ENCODE measurements at places on chromosomes 7 and 10.

DNA sequence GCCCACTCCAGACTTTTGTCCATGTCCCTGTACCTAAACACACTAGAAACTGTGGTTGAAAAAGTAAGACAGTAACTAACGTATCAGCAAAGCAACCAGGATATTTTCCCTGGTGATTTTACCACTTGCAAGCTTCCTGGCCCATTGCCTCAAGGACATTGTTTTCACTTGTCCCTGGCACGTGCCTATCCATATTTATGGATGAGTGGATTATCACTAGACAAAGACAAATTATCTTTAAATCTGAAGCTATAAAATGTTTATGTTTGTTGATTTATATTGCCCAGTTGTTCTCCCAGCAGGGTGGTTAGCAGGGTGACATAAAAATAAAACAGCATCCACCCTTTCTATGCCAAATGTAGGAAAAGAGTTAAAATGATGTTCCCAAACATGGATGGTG lies 93.2 kb upstream of the STEAP1 start:
- DNase-seq = no peak

DNA sequence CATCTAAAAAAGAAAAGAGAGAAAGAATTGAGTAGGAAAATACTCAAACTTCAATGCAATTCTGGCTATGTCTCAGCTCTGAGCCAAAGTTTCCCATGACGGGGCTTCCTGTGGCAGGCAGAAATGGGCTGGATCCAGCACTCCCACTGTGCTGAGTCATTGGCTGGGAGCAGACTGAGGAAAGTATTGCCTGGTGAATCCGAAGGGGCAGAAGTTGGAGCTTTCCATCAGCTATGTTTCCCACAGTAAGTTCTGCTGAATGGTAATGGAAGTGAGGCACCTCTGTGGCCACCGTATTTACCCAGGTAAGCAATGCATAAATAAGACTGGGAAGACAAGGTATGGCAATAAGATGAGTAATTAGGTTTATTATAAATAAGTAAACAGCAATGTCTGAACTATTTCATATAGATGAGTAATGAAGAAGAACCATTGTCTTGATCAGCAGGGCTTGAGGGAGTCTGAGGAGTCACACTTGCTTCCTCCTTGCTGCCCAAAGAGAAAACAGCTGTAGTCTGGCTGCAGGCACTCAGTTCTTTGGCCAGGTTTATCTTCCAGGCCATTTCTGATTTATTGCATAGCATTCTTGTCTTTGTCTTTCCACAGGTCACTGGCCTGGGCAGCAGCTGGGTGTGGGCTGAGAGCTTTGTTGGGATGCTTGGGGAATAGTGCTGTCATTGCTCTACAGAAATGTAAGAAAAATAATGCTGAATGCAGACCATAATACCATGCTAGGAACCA lies 255.3 kb downstream of the DNAJB9 start:
- no peak for DNase-seq

- no peak for DNase-seq
Observed at GRCh38 chr7:11077816-11078215, 104.1 kb downstream of the PHF14 start.

- DNase-seq = no peak
Observed at GRCh38 chr7:132009778-132010177, 453.4 kb upstream of the PODXL start.

GRCh38 chr10:93916257-93917063 lies 22.7 kb downstream of the SLC35G1 start:
- no peak for DNase-seq

DNA sequence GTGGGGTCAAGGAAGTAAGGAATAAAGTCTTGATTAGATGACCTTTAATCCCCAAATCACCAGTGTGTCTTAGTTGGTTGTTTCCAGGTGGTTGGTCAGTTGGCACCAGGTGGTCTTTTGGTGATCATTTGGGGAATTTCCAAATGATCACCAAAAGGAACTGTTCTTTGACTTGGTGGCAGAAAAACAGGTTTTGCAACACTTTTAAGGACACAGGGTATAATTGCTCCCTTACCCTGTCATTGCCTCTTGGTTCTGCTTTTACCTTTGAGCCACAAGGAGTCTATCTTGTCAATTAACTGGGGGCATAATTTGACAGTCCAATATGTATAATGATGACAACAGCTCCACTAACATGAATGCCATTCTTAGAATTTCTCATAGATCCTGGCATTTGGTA lies 104.2 kb downstream of the ADK start:
- no peak for DNase-seq

GRCh38 chr7:136009488-136010079 lies 32.4 kb upstream of the MTPN start:
- no peak for DNase-seq

DNA sequence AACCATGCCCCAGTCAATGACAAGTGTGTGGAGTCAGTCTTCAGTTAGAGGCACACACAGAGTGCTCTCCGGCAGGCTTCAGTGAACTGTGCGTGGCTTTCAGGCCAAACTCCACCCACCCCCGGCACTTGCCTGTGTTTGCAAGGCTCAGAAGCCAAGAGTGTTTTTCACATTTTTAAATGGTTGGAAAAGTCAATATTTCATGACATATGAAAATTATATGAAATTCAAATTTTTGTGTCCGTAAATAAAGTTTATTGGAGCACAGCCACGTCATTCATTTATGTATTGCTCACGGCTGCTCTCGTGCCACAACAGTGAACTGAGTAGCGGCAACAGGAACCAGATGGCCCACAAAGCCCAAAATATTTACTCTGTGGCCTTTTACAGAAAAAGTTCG lies 104.7 kb downstream of the SFMBT2 start:
- no peak for DNase-seq

GRCh38 chr10:18109341-18109870 lies 30.8 kb upstream of the CACNB2 start:
- no peak for DNase-seq

DNA sequence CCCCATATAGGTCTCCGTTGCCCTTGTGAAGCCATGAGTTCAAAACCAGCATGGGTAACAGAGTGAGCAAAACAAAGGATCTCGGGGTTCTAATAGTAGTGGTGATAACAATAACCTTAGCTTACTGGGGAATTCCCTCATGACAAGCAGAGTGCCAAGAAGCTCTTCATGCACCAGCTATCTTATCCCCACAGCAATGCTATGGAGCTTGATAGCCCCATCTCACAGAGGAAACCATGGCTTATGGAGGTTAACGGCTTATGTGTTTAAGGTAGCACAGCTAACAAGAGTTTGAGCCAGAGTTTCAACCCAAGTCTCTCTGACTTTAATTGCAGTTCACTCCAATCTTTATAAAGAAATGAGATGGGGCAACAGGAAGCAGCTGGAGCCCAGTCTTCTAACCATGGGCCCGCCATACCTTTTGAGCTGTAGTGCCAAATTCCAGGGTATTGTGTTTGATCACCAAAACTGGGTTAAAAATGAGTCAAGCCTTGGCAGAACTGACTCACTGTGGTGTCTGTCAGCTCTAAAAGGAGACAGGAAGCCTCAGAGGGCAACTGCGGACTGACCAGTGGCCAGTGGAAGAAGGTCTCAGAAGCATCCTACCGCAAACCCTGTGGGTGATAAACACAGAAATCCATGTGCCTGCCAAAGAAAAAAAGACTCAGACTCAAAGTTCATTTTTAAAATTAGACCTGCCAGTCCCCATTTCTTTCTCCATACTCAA lies 16.5 kb upstream of the PLAU start:
- no peak for DNase-seq

DNA sequence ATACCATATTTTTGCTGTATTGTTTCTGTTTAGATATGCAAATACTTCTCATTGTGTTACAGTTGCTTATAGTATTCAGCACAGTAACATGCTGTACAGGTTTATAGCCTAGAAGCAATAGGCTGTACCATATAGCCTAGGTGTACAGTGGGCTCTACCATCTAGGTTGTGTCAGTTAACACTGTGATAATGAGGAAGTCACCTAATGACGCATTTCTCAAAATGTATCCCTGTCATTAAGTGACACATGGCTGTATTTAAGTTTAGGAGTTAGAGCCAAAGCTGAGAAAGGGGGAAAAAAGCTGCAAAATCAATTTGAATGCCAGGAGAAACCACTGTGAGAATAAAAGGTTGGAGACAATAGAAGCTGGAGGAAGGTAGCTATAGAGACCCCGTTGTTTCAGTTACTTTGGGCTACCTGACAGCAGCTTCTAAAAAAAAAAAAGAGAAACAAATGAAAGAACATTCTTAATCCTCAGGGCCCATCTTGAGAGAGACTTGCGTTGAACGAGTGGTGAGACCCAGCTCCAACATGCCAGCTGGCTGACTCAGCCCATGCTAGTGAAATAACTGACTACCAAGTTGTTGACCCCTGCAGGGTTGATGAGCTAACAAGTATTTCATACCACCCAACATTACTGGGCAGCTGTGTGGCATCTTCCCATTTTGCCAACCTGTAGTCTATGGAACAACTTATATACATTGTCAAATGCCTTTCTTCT lies 8.7 kb downstream of the STARD3NL start:
- DNase-seq = no peak

DNA sequence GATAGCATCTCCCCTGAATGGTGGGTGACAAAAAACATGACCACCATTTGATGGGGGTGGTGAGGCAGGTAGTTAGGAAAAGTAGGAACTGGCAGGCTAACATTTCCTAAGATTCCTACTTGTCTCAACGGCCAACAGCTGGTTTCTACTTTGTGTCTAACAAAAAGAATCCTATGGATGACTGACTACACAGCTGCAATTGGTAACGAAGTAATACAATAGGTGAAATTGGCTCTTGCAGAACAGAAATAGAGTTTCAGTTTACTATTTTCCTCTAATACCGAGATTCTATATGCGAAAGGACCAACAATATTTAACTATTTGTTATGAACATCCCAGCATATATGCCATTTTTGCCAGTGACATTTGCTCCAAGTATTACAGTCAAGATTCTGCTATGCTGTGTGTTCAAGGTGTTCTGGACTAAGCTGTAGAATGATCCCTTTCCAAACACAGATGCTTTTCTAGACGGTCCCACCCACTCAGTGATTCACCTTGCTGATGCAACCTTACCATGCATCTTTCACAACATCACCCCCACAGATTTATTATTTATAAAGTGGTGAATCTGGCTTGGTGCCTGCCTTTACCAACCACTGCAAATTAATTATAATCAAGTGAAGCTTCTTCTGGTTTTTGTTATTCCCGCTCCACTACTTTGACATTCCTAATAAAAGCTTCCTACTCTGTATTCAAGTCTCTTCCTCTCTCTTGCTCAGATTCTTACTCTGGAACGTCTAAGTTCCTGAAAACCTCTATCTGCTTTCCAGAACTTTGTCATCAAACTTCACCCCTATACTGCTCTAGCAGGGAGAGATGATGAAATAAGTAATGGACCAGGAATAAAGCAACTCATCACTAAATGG lies 16.8 kb downstream of the BBIP1 start:
- no peak for DNase-seq

DNA sequence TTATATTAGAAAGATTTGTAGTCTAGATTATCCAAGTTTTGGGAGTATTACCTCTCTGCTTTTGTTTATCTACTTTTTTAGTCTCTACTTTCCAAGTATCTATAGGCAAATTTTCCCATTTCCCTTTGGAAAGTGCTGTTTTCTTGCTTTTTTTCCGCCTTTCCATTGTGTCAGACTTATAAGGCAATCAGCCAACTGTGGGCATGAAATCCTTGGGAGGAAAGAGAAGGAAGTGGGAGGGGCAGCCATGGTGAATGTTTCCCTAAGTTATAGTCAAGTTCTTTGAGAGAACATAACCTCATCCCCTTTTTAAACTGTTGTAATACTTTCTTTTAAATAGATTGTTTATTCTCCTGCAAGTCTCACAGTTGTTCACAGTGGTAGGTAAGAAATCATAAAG lies 52.6 kb downstream of the PTEN start:
- DNase-seq = no peak

- no peak for DNase-seq
Observed at GRCh38 chr7:636396-636795, 90.1 kb upstream of the DNAAF5 start.

DNA sequence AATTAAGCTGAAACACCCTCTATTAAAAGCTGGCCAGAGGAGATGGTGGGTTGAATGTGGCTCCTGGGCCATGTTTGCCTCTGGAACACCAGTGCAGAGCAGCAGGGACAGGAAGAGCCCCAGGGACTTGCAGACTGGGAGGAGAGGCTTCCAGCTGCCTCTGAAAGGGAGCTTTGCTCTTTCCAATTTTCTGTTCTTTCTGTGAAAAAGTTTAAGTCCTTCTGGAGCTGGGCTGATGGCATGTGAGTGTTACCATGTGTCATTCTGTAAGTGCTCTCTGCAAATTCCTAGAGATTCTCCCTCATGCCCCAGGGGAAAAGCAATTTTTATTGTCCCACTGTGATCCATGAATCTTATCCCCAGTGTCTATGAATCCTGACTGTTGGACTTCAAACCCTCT lies 112.8 kb upstream of the LANCL2 start:
- DNase-seq = no peak

DNA sequence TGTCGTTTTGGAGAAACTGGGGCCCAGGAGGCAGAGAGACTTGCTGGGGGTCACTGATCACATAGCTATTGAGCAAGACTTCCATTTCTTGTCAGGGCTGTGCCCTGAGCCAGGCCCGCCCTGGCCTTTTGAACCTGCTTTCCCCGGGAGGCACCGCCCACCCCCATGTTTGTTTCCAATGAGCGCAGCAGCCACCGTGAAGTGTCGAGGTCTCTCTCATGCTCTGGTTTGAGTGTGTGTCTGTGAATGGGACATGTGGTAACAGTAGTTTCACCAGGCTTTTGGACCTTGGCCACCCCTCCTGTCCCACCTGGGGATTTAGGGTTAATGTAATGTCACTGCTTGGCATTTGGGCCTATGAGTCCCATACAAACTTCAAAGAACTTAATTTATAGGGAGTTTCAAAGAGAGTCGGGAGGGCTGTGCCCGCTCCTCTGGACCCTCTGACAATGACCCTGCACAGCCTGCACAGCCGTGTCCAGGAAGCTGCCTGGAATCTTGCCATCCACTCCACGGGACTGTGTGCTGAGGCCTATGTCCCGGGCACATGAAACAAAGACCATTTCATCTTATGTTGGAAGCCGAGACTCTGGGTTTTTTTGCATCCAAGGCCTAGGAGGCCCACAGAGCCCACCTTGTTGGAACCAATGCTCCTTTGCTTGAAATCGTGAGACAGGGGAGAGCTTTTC lies 6.3 kb downstream of the PRF1 start:
- DNase-seq = no peak

GRCh38 chr7:139618482-139619366 lies 95.2 kb downstream of the CLEC2L start:
- DNase-seq = no peak

DNA sequence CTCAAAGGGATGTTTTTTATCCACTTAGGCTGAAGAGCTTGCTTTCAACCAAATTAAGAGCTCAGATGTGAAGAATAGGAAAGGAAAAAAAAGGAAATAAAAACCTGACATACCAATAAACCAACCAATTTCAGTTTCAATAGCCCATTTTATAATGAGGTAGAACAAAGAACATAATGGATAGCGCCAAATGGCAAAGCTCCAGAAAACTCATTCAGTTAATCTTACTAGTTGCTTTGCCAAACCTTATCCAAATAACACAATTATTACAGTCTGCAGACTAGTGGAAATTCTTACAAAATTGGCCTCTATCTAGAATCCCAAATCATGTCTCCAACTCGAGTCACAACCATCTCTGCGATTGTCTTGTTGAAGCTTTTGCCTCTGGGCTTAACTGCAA lies 337.0 kb downstream of the CRPPA start:
- DNase-seq = no peak

All from stimulated activated CD8-positive, alpha-beta memory T cell treated with anti-CD3 and anti-CD28 coated beads, Interleukin-15, amount 100 ng/mL, for 24 hours (primary cell).